ENCODE measurements at places on chromosomes 12 and 14.

DNA sequence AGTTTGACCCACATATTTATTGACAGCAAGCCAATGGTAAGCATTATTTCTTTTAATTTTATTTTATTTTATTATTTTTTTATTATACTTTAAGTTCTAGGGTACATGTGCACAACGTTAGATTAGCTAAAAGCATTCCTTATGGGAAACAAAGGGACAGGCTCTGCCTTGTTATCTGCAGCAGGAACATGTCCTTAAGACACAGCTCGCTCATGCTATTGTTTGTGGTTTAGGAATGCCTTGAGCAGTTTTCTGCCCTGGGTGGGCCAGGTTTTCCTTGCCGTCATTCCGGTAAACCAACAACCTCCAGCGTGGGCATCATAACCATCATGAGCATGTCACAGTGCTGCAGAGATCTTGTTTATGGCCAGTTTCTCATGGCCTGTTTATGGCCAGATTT, 370.2 kb downstream of the TMEM117 start:
- no peak overlapping the region for H3K27ac ChIP-seq
- H3K27me3 ChIP-seq: no peaks in the 10 kb centered on the region
- no peaks in the 10 kb centered on the region for H3K4me1 ChIP-seq
- DNase-seq: no peak
- H3K4me3 ChIP-seq: no peak overlapping the region
- no peaks in the 10 kb centered on the region for H3K36me3 ChIP-seq

- H3K27me3 ChIP-seq: no peaks in the 10 kb centered on the region
- no peaks in the 10 kb centered on the region for H3K4me1 ChIP-seq
- no peaks in the 10 kb centered on the region for H3K36me3 ChIP-seq
- H3K4me3 ChIP-seq: no peak overlapping the region
- H3K27ac ChIP-seq: no peak overlapping the region
Observed at GRCh38 chr14:91202234-91202974, 42.1 kb downstream of the GPR68 start.

DNA sequence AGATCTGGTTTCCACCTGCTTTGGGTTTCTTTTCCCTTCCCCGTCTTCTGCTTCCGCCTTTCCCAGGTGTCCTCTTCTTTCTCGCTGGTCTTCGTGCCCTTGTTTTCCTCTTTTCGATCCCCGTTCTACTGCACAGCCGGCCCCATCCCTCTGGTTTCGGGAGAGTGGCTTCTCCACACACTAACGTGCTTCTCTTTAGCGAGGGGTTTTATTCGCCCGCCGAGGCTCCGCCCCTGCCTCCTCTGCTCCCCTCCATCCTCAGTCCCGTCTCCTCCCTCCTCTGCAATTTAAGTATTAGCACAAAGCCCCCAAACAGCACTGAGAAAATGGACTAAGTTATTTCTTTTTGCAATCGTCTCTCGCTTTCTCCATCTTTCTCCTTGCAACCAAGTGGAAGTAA, at the start of gene SLC7A8:
TSS of gene SLC7A8 (minus strand) at position 182 of the 400 bp plus-strand sequence. CDS start 746 bp downstream, outside the sequence.
- DNase-seq: no peak
- peaks cover 15% of the 10 kb centered on the region for H3K4me1 ChIP-seq
- no peaks in the 10 kb centered on the region for H3K36me3 ChIP-seq

- no peaks in the 10 kb centered on the region for H3K27me3 ChIP-seq
- no peaks in the 10 kb centered on the region for H3K36me3 ChIP-seq
- no peak overlapping the region for H3K4me3 ChIP-seq
- H3K27ac ChIP-seq: no peak overlapping the region
- no peak for DNase-seq
- no peaks in the 10 kb centered on the region for H3K4me1 ChIP-seq
Observed at GRCh38 chr14:35240231-35240630, 52.0 kb upstream of the PSMA6 start.

DNA sequence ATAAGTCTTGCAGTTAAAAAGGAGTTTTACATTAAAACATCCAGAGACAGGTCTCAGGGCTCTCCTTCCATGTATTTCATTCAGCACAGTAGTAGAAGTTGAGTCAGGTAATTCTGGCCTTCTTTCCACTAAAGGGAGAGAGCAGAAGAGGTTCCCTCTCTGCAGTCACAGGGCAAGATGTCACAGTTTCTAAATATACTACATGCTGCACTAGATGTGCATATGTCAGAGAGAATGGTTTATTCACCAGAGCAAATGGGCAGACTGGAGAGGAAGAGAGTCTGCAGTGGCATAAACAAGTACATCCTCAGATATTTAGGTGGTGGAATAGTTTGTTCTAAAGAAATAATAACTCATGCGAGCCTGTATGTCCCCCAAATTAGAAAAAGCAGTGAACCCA, 132.0 kb downstream of the KICS2 start:
- peaks cover 35% of the 10 kb centered on the region for H3K36me3 ChIP-seq
- no peak for DNase-seq

DNA sequence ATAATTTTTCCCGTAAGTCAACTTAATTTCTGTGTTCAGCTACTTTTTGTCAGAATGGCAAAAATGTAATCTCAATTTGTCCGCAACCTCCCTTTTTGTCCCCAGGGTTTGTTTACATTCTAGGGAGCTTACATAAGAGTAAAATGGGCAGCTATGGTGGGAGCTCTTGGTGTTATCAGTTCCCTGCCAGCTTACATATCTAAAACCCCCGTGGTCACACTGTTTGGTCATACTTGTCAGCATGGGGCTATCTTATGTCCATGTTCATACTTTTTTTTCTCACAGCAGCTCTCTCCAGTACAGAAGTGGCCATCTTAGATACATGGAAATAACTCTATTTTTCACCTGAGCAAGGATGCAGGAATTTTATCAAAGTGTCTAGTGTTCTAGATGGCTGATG, 16.7 kb downstream of the SLCO1C1 start:
- H3K27me3 ChIP-seq: no peaks in the 10 kb centered on the region
- H3K36me3 ChIP-seq: no peaks in the 10 kb centered on the region
- no peak for DNase-seq
- no peak overlapping the region for H3K4me3 ChIP-seq
- H3K4me1 ChIP-seq: no peaks in the 10 kb centered on the region

DNA sequence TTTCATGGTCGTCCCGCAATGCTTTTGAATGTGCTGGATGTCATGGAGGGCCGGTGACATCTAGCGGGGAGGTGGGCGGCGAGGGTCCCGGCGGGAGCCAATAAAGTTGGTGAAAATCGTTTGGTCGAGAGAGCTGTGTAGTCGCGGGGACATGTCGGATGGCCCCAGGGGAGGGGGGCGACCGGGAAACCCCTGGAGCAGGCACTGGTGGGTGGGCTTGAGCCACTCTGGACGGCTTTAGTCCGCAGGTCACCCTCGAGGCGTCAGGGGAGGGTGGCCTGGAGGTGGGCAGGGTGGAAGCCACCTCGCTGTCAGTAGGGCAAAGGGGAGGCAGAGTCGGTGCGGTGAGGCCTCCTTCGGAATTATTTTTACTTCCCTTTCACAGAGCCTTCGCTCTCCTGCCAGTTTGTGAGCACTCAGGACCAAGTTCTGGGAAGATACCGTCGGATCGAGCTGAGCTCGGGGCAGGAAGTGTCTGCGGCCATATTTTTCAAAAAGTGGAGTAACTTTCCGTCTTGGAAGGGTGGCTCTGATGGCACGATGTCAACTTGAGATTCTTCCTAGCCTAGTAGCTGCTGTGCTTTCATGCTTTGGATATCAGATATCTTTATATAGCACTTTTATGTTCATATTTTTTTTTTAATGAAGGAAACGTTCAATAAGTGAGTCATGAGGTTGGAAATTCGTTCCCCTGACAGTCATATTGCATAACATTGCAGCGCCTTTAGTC, 28.2 kb downstream of the WBP11 start:
- DNase-seq: peak; percentile 55
- peak overlapping the region; percentile 91 for H3K4me3 ChIP-seq
- no peaks in the 10 kb centered on the region for H3K36me3 ChIP-seq
- peaks cover 42% of the 10 kb centered on the region for H3K4me1 ChIP-seq

GRCh38 chr12:67925077-67925476, 64.2 kb upstream of the IFNG-AS1 start:
- H3K27me3 ChIP-seq: no peaks in the 10 kb centered on the region

DNA sequence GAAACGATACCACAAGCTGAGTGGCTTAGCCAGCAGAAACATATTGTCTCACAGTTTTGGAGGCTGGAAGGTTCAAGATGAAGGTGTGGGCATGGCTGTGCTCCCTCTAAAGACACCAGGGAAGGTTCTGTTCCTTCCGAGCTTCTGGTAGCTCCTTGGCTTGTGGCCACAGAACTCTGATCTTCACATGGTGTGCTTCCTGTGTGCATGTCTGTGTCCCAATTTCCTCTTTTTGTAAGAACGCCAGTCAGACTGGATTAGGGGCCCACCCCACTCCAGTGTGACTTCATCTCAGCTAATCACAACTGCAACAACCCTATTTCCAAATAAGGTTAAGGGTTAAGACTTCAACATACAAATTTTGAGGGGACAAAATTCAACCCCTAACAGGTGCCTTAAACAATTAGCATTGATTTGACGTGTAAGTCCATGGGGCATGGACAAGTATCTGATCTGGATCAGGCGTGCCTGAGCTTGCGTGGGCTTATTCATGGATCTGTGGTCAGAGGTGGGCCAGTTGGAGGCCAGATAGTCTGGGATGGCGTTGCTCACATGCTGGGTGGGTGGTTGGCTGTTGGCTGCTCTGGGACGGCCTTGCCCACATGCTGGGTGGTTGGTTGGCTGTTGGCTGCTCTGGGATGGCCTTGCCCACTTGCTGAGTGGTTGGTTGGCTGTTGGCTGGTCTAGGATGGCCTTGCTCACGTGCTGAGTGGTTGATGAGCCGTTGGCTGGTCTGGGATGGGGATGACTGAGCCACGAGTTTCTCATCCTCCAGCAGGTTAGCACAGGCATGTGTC, 88.5 kb downstream of the LGMN start:
- H3K4me3 ChIP-seq: no peak overlapping the region
- H3K4me1 ChIP-seq: no peaks in the 10 kb centered on the region
- H3K36me3 ChIP-seq: no peaks in the 10 kb centered on the region
- no peak for DNase-seq
- no peaks in the 10 kb centered on the region for H3K27me3 ChIP-seq
- H3K27ac ChIP-seq: no peak overlapping the region

- H3K4me1 ChIP-seq: peaks cover 6% of the 10 kb centered on the region
- H3K27me3 ChIP-seq: no peaks in the 10 kb centered on the region
- H3K36me3 ChIP-seq: no peaks in the 10 kb centered on the region
- no peak for DNase-seq
- H3K4me3 ChIP-seq: no peak overlapping the region
Observed at GRCh38 chr12:76568130-76568529, 8.6 kb upstream of the OSBPL8 start.

- H3K4me1 ChIP-seq: no peaks in the 10 kb centered on the region
- no peak overlapping the region for H3K4me3 ChIP-seq
- DNase-seq: no peak
Observed at GRCh38 chr14:57970175-57970574, 104.3 kb upstream of the SLC35F4 start.

- H3K27ac ChIP-seq: no peak overlapping the region
- H3K27me3 ChIP-seq: no peaks in the 10 kb centered on the region
- DNase-seq: no peak
- H3K4me3 ChIP-seq: no peak overlapping the region
Observed at GRCh38 chr12:66320996-66321395, 18.7 kb downstream of the HELB start.

- H3K4me1 ChIP-seq: peaks cover 28% of the 10 kb centered on the region
- H3K27me3 ChIP-seq: no peaks in the 10 kb centered on the region
- H3K36me3 ChIP-seq: no peaks in the 10 kb centered on the region
- H3K27ac ChIP-seq: no peak overlapping the region
- DNase-seq: no peak
- H3K4me3 ChIP-seq: no peak overlapping the region
Observed at GRCh38 chr12:57218030-57218853, 1.6 kb downstream of the NXPH4 start.

DNA sequence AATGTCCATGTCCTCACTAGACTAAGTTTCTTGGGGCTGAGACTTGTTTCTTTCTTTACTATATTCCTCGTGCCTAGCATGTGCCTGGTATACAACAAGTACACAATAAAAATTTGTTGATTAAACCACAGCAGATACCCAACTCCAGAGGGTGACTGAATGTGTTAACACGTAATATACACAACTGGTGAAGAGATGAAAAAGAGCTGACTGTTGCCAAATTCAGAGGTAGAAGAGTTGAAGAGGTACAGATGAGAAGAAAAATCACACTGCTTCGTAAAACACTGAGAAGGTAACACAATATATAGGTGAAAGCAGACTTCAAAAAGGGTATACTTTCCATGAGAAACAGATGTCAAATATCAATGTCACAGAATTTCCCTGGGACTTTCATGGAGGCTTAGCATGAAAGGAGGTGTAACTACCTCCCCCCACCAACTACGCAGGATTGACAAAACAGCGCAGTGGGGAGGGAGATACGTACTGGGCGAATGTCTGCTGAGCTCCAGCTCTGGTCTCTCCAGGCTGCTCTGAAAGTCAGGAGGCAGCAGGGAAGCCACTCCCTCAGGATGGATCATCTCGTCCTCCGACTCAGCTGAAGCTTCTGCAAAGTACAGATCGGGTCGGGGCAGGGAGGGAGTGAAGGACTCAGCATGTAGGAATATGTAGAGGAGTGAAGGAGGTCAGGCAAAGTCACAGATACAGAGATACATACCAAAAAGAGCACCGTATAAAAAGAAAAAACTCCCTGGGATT, 5.3 kb downstream of the ACIN1 start:
- H3K4me1 ChIP-seq: peaks cover 13% of the 10 kb centered on the region
- no peak for DNase-seq
- H3K27ac ChIP-seq: no peak overlapping the region
- no peaks in the 10 kb centered on the region for H3K27me3 ChIP-seq
- no peak overlapping the region for H3K4me3 ChIP-seq

DNA sequence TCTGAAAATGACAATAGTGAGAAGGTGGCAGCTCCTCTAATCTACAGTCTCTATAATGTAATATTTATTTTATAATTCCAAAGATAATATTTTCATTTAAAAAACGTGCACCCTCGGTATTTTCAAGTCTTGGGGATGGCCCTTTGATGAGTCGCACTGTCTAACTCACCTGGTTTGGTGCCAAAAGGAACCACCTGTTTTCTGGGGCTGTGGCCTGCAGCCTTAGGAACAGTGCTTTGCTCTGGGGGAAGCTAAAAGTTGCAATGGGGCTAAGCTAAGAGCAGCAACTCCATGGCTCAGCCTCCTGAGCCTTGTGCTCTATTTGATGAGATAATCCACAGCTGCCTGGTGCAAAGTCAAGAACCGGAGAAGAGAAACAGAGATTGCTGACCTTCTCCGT, 6.4 kb upstream of the ENDOU start:
- no peak for DNase-seq
- no peak overlapping the region for H3K4me3 ChIP-seq
- H3K27ac ChIP-seq: no peak overlapping the region
- no peaks in the 10 kb centered on the region for H3K27me3 ChIP-seq
